Right lung (tissue), 10 donors: ENCODE measurements at places on chromosomes 12 and 14. TPM values are rescaled to one million over a fixed set of nuclear protein-coding genes. Genes with fewer than 3 reads are reported as not detected.

The KCNC2 gene
- polyA plus RNA-seq: 0.20 TPM

The TMED8 gene
- polyA plus RNA-seq: 19.9 TPM

The CCDC38 gene
- polyA plus RNA-seq: 0.47 TPM

The SLCO1B1 gene
- 0.18 TPM for polyA plus RNA-seq

The KLRC4 gene
- polyA plus RNA-seq: 0.36 TPM

DNA sequence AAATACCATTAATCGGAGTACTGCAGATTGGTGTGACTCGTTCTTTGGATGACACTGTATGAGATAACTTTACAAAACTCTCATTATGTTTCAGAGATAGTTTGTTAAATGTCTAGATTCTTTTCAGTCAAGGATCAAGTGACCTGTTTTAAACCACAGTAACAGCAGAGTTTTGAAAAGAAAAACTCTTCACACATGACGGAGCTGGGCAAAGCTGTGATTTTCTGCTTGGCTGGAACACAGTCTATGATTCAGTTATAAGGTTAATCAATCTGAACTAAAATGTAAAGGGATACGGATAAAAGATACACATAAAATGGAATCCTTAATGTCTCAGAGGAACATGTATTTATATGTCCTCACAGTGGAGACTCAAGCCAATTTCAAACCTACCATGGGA lies 573.2 kb downstream of the PRKD1 start:
- no peak for DNase-seq

DNA sequence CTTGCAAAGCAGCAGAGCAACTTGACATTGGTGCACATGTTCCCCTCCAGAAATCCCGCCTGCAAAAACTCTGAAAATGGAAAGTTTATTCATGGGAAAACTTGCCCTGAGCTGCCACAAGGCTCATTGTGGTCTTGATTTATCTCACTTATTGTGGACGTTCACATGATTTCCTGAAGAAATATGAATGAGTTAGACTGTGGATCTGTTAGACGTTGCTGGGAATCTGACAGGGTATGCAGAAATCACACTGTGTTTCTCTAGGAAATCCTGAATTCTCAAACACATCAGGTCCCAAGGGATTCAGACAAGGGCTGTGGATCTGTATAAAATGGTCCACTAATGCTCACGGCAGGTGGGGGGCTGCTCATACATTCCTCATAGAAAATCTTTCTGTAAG lies 72.2 kb downstream of the EID3 start:
- DNase-seq: no peak

DNA sequence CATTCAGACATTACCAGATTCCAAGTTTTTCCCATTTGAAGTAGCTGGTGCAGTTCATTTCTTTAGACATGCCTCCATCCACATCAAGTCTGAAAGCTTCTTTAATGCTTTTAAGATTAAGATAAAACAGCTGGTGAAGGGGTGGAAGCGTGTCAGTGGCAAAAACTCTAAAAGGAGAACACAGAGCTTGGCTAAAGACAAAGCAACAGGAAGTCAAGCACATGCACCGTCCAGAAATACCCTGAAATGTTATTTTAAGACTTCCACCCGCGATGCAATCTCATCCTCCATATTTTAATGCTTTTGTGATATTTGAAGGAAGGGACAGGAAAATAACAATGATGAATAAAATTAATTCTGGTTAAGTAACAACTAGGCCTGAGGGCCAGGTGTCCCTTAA lies 31.8 kb downstream of the PPM1H start:
- DNase-seq: no peak

GRCh38 chr14:78228702-78229327 lies 58.6 kb downstream of the NRXN3 start:
- no peak for DNase-seq

GRCh38 chr12:3018284-3019004 lies 58.7 kb upstream of the TSPAN9 start:
- DNase-seq: no peak

DNA sequence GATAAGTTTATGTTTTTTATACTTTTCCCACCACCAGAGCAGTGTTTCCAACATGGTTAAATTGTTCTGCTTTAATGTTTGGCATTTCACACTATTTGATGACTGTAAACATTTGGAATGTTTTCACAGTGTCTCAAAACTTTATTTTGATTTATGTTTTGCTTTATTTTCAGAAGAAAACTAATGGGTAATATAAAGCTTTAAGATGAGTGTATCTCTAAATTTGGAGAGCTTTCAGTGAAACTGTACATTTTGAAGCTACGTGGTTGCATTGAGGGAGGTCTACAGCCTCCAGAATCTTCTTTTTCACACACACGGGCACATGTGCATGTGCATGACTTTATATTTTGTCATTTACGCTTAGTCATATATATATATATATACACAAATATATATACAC lies 10.7 kb downstream of the BICD1 start:
- DNase-seq: no peak

DNA sequence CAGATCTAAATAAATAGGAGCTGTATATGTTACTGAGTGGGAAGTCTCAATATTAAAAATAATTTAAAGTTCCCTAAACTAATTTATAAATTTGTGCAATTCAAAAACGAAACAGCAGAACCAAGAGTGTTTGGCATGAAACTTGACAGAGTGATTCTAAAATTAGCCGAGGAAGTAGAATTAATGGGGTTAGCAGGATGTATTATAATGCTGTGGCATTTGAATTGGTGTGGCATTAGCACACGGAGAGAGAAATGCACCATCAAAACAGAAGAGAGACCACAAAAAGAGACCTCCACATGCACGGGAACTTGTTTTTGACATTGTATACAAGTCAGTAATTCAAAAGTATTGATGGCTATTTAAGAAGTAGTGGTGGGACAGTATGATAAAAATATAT lies 366.0 kb upstream of the RGS6 start:
- DNase-seq: no peak

- no peak for DNase-seq
Measured at GRCh38 chr12:20578142-20578541, 117.0 kb upstream of the SLCO1C1 start.

DNA sequence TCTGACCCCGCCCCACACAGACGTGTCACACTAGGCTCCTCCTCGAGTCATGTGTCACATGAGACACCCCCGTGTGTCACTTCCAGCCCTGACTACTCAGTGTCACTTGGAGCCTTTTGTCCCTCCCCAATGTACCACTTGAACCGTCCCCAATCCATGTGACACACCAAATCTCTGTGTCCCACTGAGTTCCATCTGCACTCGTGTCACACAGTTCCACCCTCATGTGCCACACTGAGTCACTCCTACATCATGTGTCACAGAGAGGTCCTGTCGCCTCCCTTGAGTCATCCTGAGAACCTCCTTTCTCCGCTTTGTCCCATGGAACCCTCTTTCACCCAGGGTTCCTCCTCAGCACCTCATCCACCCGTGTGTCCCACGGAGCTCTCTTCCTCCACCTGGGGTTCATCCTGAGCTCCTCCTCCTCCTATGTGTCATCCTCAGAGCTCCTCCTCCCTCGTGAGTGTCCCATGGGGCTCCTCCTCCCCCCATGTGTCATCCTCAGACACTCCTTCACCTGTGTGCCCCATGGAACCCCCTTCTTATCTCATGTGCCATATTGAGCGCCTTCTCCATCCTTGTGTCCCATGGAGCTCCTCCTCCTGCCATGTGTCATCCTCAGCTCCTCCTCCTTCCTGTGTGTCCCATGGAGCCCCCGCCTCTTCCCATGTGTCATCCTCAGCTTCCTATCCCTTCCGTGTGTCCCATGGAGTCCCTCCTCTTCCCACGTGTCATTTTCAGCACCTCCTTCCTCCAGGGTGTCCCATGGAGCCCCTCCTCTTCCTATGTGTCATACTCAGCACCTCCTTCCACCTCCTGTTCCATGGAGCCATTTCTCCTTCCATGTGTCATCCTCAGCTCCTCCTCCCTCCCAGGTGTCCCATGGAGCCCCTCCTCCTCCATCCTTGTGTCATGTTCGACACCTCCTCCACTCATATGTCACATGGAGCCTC lies 32.0 kb downstream of the RTL1 start:
- no peak for DNase-seq

GRCh38 chr14:68145036-68145435 lies 325.5 kb downstream of the RAD51B start:
- DNase-seq: no peak
